ENCODE measurements at places on chromosomes 4 and X.

DNA sequence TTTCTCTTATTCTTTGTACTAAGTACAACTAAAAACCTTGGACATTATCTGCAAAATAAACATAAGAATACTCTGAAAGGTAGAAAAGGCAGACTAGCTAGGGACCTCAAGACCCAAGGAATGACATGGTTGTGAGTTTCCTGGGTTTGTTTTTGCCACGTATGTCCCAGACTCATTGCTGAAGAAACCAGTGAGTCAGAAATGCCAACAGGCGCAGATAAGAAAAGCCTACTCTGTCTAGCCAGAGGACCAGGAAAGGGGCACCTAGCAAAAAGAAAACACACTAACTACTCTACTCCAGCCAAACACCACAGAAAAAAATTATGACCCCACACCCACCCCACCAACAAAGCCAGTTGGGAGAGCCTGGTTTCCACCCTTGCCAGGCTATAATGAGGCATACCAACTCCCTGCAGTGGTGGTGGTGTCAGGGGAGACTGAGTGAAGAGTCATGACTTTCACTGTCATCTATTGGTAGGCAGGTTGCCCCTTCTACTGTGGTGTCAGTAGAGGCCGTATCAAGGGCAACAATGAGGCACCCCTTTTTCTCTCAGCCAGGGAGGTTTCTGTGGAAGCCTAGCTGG lies 10.9 kb downstream of the MTMR1 start:
- DNase-seq, result no peak

DNA sequence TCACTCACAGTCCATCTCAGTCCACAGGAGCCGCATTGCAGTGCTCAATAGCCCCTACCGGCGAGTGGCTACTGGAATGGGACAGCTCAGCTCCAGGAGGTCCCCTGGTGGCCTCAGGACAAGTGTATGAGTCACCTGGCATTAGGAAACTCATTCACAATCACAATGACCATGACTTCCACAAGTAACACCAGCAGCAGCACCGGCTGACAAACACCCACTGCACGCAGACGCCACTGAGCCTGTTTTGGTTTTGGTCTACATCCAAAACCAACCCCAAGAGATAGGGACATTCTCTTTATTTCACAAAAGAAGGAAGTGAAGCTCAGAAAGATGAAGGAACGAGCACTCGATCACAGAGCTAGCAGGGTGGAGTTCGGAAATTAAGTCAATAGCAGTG lies 8.1 kb downstream of the JAKMIP1 start:
- DNase-seq, result no peak

GRCh38 chr4:1549638-1550035 lies 134.5 kb downstream of the FAM53A start:
- no peak for DNase-seq

DNA sequence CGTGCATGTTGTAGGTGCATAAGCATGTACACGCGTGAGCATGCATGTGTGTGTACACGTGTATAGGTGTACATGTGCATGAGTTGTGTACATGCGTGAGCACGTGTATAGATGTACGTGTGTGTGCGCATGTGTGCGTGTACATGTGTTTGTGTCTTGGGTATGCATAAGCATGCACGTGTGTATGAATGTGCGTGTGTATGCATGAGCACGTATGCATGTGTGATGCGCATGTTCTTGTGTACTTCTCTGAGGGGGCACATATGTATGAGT lies 9.0 kb downstream of the NAT8L start:
- DNase-seq, result no peak

DNA sequence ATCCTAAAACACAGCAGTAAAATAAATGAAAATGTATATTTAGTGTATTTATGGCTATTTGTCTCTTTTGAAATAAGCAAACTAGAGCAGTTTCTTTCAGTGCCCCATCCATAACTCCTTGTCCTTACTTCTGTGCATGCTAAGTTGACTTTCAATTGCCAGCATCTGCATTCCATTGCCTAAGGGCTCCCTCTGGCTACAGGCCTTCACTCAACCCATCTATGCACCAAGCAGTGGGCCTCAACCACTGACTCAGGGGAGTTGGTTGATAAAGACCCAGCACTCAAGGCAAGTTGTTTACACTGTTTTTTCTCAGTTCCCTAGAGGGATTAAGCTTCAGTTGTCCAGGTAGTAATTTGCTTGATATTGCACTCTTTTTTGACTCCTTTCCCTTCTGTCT lies 265.7 kb downstream of the IQCM start:
- DNase-seq, result no peak

- DNase-seq, result no peak
Observed at GRCh38 chr4:52622564-52622963, 36.5 kb downstream of the USP46 start.

GRCh38 chrX:4193500-4194155 lies 480.2 kb upstream of the PRKX start:
- DNase-seq, result no peak

DNA sequence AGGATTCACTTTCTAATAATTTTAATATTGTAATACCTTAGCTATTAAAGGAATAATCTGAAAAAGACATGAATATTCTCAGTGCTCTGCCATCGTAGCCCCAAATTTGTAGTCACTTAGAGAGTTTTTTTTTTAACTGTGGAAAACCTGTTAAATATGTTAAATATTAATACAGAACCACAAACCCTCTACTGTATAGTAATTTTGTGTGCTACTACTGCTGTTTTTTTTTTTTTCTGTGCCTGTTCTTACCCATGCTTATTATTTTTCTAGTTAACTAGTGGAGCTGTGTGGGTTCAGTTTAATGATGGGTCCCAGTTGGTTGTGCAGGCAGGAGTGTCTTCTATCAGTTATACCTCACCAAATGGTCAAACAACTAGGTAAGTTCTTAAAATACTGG lies 15.8 kb downstream of the PLK4 start:
- DNase-seq, result no peak

GRCh38 chr4:28317221-28317620 lies 1456.6 kb downstream of the STIM2 start:
- DNase-seq, result no peak

DNA sequence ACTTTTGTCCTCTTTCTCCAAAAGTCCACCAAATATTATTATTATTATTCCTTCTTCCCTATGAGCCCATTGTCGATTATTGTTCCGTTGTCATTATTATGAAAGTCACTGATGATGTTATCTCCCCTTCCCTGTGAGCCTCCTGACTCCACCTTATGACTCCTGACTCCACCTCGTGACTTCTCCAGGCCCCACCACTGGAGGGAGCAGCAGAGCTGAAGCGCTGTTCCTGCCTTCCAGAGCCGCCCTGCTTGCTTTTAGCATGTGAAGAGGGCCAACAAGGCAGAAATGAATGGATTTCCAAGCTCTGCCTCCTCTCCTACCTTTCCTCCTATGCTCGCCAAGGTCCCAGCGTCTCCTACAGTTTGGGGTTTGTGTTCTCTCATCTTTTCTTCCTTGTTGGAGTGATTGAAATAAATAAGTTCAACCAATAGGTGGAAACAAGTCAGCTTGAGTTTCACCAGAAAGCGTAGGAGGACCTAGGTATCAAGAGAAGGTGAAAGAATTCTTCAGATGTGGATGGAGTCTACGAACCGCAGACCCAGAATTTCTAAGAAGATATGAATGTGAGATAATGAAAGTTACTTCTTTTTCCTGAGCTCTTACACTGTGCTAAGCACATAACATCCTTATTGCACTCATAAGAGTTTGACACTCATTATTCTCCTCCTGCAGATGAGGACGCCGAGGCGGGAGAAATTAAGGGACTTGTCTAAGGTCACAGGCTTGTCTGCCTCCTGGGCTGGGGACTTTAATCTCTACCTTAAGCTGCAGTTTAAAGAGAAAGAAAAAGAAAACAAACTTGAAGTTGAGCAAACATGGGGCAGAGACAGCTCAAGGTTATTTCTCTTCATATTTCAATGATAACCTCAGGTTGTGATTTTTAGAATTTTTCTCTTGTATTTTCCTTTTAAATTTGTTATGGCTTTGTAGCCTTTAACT lies 26.1 kb downstream of the IGSF1 start:
- DNase-seq, result no peak

DNA sequence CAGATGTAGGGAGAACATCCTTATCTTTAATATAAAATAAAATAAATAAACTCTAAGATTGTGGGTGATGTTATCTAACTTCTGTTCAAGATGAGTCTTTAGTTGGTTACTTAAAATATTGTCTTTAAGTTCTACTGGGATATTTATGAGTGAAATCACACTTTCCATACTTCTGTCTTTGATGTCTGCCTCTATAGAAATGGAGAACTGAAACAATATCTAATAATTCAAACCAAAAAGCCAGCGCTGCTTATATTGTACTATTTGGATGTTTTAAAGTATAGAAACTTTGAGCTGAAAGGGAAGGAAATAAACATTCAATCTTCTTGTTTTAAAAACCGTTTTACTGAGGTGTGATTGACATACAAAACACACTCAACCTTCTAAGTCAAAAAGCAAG lies 44.8 kb upstream of the RPS6KA3 start:
- DNase-seq, result no peak

GRCh38 chrX:8879750-8880149 lies 78.6 kb upstream of the FAM9A start:
- no peak for DNase-seq

DNA sequence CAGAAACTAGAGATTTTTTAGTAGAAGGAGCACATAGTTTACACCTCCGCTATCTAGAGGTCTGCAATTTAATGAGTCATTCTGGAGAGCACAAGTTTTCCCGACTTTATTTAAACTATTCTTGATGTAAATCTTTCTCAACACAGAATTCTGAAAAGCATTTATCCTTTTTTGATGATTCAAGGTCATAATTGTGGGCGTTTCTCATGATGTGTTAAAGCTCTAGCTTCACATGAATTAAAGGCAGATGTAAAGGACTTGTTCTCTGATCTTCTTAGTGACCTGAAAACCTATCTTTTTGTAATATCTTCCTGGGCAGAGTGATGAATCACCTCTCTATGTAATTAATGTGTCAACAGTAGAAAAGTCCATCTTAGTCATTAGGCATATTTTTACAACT lies 128.8 kb downstream of the COMMD8 start:
- DNase-seq, result no peak
